Endothelial cell of umbilical vein (primary cell): ENCODE measurements at places on chromosomes 4 and X. TPM values are rescaled to one million over a fixed set of nuclear protein-coding genes. Genes with fewer than 3 reads are reported as not detected.

The TMPRSS11D gene
- not detected in 2 replicates for total RNA-seq

The SFRP2 gene
- not detected in 2 replicates for total RNA-seq

DNA sequence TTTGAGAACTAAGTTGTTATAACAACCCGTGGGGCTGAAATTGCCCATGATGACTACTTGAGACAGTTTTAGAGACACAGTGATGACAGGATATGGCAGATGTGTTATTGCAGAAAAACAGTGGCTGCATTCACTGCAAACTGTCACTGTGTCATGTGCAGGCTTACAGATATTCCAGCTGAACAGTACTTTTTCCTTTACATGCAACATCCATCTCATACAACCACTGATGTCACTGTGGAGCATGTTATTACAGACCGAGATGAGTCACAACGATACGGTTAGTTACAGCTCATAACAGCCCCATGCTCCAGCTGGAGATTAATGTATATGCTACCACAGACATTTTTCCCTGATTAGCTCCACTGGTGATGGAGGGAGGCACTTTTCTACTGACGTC lies 207.4 kb downstream of the TMA16 start:
- no peak for DNase-seq

DNA sequence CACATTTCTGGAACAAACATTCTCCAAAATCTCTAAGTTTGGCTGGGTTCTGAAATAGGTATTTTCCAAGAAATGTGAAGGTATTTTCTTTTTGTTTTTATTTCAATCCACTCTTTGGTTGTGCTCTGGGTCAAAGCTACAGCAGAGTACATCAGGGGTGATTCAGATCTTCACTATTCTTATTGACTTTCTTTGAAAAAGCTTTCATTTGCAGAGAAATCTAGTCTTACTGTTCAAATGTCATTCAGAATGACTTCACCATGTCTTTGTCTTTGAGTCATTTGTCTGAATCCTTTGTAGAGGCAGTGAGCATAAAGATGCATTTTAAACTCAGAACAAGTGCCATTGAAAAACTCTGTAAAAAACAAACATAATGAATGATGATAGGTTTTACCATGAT lies 547.2 kb upstream of the ADGRL3 start:
- DNase-seq: no peak

DNA sequence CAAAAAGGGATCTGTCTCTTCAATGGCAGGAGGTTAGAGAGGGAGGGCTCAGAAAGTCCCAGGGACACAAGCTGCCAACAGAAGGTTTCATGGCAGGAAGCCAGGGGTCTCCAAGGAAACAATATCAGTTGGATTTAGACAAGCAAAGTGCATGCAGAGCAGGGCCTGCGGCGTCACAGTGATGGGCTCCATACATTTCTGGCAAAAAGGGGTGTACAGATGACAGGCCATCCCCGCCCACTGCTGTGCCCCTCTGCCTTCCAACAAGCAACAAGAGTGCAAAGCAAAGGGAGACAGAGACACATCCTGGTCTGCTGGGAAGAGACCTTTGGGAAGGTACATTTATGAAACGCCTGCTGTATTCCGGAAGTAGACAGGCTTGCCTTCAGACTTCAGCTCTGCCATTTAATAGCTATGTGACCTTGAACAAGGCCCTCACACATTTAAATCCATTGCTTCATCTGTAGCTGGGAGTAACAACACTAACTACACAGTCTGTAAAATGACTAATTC lies 121.2 kb downstream of the AFAP1 start:
- DNase-seq: no peak

GRCh38 chrX:40966213-40966820 lies 118.9 kb upstream of the USP9X start:
- no peak for DNase-seq

GRCh38 chrX:8237718-8238117 lies 66.7 kb upstream of the VCX2 start:
- no peak for DNase-seq

- DNase-seq: peak; percentile 76
These were observed 946 bp downstream of the ANXA3 start for GRCh38 chr4:78552389-78553042.

DNA sequence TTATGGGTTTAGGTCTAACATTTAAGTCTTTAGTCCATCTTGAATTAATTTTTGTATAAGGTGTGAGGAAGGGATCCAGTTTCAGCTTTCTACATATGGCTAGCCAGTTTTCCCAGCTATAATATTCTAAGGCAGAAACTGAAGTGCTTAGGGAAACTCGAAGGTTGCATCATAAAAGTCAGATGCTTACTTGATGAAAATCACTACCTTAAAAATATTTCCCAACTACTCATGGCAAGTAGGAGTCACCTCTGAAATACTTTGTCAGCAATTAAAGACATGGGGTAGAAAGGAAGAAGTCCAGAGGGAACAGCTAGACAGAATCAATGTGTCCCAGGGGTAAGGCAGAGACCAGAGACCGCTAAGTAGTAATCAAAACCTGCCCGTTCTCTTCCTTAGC lies 6.3 kb upstream of the AP1S2 start:
- DNase-seq: no peak
